ENCODE measurements at places on chromosomes 11 and 22.

DNA sequence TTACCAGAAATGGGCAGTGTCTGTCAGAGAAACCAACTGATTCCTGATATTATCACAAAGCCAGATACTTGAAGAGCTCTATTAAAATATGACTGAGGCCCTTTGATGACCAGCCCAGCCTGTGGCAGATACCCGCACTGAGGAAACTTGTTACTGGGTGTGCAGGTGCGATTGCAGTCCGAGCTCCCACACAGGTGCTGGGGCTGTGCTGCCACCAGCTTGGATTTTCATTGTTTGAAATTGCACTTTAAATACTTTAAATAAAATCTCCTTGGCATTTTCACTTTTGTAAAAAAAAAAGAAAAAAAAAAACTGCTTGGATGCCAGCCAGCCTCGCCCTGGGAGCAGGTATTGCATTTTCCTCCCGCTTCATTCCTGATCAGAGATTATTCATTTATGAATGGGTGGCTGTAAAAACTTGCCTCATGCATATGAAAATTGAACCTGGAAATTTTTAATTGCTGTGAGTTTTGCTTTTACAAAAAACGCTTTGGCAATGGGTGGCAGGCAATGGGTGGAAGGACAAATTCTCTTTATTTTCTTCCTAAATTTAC is 21.2 kb downstream of the EHF start:
- DNase-seq: no peak

GRCh38 chr11:108170184-108170583 is 48.8 kb downstream of the ACAT1 start:
- DNase-seq: no peak

DNA sequence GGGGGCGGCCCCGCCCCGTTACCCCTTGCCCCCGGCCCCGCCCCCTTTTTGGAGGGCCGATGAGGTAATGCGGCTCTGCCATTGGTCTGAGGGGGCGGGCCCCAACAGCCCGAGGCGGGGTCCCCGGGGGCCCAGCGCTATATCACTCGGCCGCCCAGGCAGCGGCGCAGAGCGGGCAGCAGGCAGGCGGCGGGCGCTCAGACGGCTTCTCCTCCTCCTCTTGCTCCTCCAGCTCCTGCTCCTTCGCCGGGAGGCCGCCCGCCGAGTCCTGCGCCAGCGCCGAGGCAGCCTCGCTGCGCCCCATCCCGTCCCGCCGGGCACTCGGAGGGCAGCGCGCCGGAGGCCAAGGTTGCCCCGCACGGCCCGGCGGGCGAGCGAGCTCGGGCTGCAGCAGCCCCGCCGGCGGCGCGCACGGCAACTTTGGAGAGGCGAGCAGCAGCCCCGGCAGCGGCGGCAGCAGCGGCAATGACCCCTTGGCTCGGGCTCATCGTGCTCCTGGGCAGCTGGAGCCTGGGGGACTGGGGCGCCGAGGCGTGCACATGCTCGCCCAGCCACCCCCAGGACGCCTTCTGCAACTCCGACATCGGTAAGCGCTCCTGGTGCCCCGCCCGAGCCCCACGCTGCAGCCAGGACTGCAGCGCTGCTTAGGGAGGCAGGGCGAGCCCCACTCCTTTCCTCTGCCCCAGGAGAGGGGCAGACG is at the start of gene TIMP3:
TSS of gene TIMP3 (plus strand) at position 169 of the 700 bp plus-strand sequence. CDS start at position 466, 297 bp downstream.
- DNase-seq: peak; percentile 96

DNA sequence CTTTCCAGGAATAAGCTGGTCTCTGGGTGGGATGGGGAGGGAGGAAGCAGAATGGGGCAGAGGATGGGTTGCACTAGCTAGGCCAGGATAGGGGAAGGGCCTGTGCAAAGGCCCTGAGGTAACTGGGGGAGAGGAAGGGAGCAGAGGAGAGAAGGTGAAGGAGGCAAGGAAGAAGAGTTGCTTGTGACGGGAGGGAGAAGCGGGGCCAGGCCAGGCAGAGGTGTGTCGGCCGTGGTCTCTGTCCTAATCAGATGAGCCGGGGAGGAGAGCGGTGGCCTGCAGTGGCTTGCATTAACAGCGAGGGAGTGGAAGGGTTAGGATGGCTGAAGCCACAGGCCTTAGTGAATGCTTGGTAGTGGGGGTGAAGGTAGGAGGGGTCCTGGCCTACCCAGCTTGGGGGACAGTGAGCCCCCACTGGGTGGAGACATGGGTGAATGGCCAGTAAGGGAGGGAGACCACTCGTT is 6.0 kb upstream of the DERL3 start:
- DNase-seq: no peak

DNA sequence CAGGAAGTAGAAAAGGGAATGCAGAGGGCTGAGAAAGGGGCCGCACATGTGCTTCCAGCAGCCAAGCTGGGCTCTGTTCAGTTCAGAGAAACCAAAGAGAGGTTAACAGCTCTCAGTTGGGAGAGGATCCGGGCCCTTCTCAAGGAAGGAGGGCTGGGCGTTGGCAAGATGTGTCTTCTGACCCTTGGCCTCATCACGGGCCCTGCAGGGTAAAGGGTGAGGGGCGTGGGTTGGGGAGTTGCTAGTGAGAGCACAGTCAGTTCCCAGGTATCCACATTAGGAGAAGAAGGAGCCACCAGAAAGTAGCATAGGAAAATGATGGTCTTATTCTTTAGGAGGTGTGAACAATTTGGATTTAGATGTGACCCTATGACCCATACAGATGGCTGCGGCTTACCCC is 73.0 kb downstream of the OSBP2 start:
- DNase-seq: no peak

GRCh38 chr11:62012832-62013461 is 45.5 kb upstream of the FTH1 start:
- no peak for DNase-seq

GRCh38 chr22:24011735-24012068 is 598 bp downstream of the CABIN1 start:
- DNase-seq: no peak

GRCh38 chr11:15075162-15075526 is 1.8 kb downstream of the CALCB start:
- DNase-seq: no peak

- no peak for DNase-seq
Measured at GRCh38 chr11:6627762-6628241, 8.6 kb upstream of the TPP1 start.

DNA sequence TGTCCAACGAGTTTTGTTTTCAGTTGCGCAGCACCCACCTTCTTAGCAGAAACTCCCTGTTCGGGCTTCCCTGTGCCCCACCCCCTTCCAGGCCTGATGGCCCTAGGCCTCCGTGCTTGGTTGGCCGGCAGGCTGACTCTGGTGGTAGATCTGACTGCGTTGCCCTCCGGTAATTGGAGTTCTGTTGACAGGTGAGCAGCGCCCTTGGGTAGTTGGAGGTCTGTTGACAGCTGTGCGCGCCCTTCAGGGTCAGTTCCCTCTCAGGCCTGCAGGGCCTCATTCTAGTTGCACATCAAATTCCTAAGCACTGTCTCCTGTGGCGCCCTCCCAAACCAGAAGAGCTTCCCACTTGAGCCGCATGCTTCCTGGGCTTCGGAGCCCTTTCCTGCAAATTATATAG is 776 bp downstream of the DGCR6 start:
- no peak for DNase-seq

DNA sequence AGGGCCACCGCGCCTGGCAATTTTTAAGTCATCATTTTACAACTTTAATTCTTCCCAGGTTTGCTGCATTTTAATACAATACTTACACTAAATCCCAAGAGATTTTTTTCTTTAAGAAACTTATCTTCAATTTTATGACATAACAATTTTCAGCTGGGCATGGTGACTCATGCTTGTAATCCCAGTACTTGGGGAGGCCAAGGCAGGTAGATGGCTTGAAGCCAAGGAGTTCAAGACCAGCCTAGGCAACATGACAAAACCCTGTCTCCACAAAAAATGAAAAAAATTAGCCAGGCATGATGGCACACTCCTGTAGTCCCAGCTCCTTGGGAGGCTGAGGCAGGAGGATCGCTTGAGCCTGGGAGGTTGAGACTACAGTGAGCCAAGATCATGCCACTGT is 38.8 kb downstream of the CLDN25 start:
- DNase-seq: no peak

DNA sequence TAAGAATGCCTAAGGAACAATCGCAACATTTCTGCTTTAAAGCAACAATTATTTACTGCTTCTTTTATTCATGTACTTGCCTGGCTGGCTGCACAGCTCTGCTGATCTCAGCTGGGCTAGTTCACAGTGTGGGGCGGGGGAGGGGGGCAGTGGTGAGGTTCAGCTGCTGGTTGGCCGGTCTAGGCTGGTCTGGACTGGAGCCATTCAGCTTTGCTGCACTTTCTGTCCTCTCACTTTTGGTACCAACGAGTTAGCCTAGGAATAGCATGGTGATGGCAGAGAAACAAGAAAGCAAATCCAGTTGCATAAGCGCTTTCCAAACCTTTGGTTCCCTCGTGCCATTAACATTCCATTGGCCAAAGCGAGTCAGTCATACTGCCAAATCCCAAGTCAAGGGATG is 16.0 kb upstream of the MIF start:
- DNase-seq: no peak

- no peak for DNase-seq
Measured at GRCh38 chr11:100719809-100720221, 32.7 kb downstream of the ARHGAP42 start.

DNA sequence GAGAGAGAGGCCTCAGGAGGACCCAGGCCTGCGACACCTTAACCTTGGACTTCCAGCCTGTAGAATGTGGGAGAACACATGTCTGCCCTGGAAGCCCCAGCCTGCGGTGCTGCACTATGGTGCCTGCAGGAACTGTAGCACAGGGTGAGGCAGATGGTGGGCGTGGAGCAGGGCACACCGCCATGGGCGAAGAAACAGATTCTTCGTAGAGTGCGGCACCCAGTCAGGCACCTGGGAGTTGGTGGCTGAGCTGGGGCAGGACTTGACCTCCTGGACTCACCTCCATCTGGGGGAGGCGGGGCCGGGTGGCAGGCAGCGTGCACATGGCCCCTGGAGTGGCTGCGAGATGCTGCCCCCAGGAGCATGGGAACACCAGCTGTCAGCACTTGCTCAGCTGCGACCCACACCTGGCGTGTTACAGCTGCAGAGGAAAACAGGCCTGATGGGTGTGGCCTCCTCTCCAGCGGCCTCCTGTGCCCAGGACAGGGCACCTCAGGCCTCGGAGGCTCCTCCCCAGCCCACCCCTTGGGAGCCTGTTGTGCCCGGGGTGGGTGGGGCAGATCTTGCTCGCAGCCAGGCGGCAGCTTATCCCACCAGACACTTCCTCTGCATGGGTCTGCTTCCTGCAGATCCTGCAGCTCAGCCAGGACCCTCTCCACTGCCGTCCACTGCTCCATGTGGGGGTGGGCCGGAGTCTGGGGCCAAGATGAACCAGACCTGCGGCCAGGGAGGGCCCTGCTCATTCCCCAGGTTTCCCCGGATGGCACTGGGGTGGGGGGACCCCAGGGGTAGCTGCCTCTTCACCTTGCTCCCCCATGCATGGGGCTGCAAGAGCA is 80.4 kb downstream of the MYEOV start:
- DNase-seq: peak; percentile 77

GRCh38 chr11:62710001-62710345 is 2.5 kb downstream of the GNG3 start:
- no peak for DNase-seq

DNA sequence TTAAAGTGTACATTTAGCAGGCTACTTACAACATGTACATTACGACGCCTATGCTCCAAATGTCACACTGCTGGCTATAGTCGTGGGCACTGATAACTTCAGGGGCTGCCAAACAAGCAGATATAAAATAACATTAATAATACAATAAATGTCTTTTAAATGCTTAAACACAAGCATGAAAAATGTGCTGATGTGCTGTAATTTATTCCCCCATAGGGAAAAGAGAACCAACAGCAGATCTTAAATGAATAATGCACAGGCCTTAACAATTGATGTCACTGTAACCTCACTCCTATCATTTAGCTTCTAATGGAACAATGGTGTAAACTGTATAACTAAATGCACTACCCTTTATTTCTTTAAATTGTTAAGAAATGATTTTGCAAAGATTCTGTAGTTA is 153.4 kb downstream of the STK33 start:
- no peak for DNase-seq

DNA sequence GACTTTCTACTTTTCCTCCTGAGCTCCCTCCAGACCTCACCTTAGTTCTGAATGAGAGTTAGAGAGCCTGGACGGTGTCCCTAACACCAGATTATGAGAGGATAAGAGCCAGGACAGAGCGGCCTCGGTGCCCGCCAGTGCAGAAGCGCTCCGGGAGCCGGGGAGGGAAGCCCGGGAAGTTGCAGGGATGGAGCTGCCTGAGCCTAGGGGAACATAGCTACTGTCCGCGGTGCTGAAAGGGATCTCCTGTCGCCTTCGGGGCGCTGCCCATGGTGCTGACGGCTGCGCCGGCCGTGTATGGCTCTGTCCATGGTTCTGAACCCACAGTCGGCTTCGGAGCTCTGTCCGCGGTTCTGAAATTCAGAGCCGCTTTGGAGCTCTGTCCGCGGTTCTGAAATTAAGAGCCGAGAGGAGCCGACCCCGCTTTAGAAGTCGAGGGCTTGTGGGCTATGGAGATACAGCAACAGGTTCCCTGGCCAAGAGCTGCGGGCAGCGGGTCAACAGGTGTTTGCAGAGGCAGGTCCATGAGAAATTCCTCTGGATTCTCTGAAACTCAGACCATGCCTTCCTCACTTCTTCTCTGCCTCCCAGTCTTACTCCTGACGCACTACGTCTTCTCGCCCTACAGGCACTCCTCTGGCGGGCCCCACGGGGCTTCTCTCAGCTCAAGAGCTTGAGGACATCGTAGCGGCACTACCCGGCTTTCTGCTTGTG is 814 bp downstream of the NPAS4 start:
- peak; percentile 96 for DNase-seq

GRCh38 chr11:58621586-58622262 is 741 bp upstream of the CNTF start:
- no peak for DNase-seq

Data from posterior vena cava (tissue), 2 donors.